ELR (cell line): ENCODE measurements at places on chromosomes 2 and 18.
A peak's percentile ranks its signal among the peaks of the same experiment; 100 is the strongest.

GRCh38 chr2:113709022-113709421, 47.4 kb downstream of the SLC35F5 start:
- DNase-seq, result no peak

DNA sequence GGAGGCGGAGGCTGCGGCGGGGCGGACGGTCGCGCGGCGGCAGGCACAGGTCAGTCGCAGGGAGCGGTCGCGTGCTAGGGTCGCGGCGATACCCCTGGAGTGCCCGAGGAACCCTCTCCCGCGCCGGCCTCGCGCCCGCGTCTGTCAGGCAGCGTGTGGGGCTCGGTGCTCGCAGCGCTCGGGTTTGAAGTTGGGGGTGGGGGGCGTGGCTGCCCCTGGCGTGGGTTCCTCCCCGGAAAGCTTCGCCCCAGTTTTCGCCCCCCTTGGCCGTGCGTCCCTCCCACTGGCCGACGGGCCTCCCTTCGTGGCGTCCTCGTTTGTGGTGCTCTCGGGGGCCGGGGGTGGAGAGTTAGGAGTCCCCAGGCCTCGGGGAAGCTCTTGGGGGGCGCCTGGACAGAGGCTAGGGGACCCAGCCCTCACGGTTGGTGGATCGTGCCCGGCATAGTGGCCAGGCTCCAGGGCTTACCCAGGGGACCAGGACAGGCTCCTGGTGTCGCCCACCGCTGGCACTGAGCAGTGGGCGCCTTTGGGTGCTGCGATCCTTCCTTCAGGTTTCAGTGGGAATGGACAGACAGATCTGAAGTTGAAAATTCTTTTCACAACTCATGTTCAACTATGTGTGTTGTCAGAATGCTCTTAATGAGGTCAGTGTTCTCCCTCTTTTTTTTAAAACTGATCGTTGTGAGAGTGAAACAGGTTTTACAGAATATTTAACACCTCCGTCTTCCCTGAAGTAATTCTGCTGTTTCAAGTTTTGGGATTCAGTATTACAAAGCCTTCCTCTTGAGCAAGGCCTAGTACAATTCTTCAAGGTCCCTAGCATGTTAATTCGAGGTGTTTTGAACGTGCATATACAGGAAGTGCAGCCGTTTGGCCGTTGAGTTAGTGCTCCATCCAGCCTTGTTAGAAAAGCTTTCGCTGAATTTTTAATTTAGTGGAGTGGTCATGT, 604 bp downstream of the RALBP1 start:
- DNase-seq, result peak; percentile 79

DNA sequence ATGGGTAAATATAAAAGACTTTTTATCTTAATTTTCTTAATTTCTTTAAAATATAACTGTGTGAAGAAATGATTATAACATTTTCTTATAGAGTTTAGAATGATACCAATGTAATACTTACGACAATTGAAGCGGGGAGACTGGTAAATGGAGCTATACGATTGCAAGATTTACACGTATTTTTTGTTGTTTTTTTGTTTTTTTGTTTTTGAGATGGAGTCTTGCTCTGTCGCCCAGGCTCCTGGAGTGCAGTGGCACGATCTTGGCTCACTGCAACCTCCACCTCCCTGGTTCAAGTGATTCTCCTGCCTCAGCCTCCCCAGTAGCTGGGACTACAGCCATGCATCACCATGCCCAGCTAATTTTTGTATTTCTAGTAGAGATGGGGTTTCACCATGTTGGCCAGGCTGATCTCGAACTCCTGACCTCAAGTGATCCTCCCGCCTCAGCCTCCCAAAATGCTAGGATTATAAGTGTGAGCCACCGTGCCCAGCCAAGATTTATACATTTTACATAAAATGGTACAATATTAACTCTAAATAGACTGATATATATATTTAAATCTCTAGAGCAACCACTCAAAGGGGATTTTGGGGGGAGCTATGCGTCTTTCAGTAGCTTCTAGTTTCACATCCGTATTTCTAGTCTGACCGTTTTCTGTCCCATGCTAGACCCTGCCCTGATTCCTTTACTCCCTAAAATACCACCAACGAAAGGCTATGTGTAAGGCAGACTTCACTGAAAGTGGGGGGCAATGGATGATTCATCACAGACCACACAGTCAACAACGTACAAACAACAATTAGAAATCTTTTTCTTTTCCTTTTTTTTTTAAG, 28.2 kb upstream of the ATG16L1 start:
- DNase-seq, result no peak

GRCh38 chr18:39647627-39648534, 2082.3 kb upstream of the CELF4 start:
- peak; percentile 50 for DNase-seq

DNA sequence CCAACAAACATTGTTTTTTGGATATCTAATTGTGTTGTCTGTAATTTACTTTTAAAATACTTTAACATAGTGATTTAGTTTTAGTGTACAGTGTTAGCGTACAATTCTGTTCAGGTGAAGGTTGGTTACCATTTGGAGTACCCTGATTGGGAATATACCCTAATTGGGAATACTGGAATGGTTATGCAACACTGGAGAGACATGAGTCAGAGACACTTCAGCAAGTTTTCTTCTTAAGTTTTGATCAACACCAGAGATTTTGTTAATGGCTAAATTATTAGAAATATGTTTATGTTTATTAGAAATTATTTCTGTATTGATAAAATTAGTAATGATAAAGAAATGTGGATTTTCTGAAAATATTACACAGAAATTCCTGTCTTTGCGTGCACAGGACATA, 100.3 kb upstream of the NABP1 start:
- DNase-seq, result no peak

GRCh38 chr2:54559006-54559445, 102.9 kb downstream of the SPTBN1 start:
- peak; percentile 48 for DNase-seq

DNA sequence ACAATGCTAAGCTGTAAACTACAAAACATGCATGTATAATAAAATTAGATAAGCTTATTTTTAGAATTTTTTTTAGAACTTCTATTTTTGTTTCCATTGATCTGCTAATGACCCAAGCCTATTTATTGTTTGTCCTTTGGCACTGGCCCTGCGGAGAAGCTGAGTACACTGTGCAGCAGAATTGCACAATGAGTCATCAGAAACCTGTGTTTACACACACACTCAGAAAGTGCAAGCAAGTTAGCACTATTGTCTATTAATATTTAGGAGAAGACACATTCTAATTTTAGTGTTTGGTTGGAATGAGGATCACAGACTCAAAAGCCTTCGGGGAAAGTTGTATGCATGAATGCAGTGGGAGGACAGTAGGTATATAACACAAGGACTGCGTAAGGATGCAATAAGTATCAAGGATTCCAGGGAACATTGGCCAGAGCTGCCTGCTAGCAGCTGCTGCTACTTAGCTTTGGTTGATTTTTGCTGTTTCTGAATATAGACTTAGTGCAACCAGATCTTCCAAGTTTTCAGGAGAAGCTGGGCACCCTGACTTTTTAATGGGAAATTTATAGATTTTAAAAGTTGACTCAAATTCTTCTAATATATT, 128.2 kb downstream of the KCNH7 start:
- peak; percentile 35 for DNase-seq

- DNase-seq, result no peak
Observed at GRCh38 chr2:115161081-115161770, 718.8 kb downstream of the DPP10 start.

- DNase-seq, result peak; percentile 63
Observed at GRCh38 chr18:31487246-31488015, 10.5 kb upstream of the DSG2 start.

GRCh38 chr18:20971886-20972267, 139.7 kb downstream of the ROCK1 start:
- DNase-seq, result peak; percentile 61

- no peak for DNase-seq
Observed at GRCh38 chr2:96502891-96503636, 2.1 kb downstream of the NEURL3 start.

DNA sequence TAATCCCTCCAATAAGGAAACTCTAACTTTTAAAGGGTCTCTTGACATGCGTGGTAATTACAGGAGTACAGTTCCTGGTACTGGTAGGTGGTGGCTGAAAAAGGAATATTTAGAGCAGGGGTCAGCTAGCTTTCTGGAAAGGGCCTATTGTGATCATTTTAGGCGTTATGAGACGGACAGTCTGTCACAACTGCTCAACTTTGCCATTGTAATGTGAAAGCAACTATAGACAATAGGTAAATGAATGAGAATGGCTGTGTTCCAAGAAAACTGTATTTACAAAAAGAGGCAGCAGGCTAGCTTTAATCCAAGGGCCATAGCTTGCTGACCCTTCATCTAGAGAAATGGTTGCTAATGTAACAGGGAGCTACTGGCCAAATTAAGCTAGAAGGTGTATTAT, 177.7 kb upstream of the LRRTM1 start:
- no peak for DNase-seq

- DNase-seq, result peak; percentile 84
Observed at GRCh38 chr2:181785691-181786344, 105.5 kb upstream of the NEUROD1 start.

DNA sequence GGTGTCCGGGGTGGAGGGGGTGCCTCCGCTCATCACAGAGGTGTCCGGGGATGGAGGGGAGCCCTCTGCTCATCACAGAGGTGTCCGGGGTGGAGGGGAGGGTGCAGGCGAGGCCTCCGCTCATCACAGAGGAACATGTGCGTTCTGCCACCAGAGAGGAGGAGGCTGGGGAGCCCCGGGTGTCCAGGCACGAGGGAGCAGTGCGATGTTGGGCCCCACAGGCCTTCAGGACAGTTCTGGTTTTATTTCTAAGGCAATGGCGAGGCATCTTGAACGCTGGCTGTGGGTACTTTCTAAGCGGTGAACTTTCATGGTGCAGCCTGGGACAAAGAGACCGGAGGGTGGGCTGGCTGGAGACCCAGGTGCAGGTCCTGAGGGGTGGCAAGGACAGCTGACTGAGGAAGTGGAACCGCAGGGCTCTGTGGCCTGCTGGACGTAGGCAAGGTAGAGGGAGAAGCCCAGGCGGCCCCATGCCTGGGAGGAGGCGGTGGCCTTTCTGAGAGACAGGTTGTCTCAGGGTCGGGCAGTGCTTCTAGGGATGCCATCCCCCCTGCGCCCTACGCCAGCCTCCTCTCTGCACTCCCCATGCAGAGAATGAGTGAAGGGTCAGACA, 196.6 kb upstream of the SALL3 start:
- DNase-seq, result no peak

DNA sequence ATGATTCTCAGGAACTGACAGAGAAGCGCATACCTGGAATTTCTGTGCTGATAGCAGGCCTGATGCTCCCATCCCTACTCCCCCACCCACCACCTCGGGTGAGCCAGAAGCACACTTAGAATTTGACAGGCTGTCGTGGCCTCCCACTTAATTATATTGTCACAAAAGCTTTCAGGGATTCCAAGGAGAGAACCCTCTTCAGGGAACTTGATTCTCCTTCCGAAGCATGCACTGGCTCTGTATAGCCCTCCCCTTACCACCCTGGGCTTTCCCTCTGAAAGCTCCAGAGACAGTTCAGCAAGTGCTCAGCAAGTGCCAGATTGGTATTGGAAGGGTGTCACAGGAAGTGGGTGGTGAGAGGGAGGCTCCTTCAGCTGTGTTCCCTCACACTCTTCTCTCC, 252.5 kb upstream of the SIX2 start:
- no peak for DNase-seq

GRCh38 chr2:11722292-11723060, 24.0 kb upstream of the LPIN1 start:
- no peak for DNase-seq

DNA sequence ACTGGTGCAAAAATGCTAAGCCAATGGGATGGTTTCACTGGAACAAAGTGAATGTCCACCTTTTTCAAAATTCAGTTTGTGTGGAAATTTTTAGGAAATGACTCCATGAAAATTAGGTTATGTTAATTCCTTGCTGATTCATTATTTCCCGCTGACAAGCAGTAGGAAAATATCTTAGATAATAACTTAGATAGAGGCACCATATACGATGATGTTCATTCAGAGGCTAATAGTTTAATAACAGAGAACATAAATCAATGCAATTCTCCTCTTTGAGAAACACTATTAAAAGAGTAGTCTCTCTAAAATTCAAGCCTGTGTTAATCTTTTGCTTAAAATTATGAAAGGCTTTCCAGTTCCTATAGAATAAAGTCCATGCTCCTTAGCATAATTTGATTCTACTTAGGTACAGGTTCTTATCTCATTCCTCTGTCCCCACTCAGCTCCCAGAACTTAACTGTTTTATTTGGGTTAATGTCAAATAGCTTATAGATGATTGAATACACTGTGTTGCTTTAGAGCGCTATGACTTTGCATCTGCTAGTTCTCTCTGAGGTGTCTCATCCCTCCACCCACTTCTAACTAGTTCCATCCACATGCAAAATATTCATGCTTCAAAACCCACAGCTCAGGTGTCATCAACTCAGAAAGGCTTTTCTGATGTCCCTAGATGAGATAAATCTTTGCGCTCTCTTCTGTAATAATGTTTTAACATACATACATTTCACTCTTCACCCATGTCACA, 503.6 kb downstream of the ERBB4 start:
- DNase-seq, result peak; percentile 16

DNA sequence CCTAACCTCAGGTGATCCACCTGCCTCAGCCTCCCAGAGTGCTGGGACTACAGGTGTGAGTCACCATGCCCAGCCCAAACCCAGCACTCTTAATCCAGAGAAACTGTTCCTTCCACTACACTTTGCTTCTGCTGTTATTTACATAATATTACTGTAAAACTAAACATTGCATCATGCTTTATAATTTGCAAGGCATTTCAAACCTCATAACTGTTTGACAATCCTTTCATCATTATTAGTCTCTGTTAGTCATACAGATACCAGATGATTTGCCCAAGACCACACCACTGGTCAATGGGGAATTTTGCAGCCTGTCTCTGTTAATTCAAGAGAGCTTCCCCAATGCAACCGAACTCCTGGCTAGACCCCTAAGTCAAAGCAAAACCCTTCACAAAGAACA, 338.3 kb downstream of the ALK start:
- DNase-seq, result peak; percentile 53

DNA sequence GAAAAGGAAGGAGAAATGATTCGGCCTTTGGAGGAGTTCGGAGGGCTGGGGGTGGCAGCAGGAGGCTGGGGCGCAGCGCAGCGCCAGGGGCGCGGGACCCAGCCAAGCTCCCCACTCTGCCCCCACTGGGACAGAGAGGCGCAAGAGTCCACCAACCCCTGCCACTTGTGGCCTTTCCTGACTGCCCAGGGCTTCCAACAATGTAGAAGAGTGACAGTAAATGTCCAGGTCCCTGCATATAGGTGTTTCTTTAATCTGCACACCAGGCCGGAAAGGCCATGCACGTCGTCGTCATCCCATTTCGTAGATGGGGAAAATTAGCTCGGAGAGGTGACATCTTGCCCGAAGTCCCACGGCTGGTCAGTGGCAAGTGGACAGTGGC, 96.6 kb downstream of the INHBB start:
- DNase-seq, result no peak

- DNase-seq, result peak; percentile 6
Observed at GRCh38 chr18:79321625-79322405, 73.9 kb upstream of the NFATC1 start.

DNA sequence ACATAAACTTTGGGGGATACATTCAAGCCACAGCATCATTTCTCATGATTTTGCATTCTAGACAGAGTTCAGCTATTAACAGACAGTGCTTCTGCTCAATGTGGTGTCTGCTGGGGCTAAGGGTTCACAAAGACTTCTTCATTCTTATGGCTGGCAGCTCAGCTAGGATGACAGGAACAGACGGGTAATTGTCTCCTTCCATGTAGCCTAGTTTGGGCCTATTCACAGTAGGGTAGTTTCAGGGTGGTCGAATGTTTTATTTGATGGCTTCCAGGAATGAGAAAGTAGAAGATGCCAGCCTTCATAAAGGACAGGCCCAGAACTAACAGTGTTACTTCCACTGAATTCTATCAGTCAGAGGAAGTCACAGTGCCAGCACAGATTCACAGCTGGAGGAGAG, 26.0 kb upstream of the BCL2L11 start:
- DNase-seq, result no peak

- peak; percentile 35 for DNase-seq
Observed at GRCh38 chr2:217090024-217090473, 230.2 kb upstream of the TNP1 start.
